SIG-M5 (cell line): ENCODE measurements at places on chromosomes 1 and 21.

GRCh38 chr1:58401991-58402390 is 144.5 kb downstream of the OMA1 start:
- no peak for DNase-seq

- no peak for DNase-seq
These were observed 402.5 kb downstream of the HHAT start for GRCh38 chr1:210731193-210731592.

DNA sequence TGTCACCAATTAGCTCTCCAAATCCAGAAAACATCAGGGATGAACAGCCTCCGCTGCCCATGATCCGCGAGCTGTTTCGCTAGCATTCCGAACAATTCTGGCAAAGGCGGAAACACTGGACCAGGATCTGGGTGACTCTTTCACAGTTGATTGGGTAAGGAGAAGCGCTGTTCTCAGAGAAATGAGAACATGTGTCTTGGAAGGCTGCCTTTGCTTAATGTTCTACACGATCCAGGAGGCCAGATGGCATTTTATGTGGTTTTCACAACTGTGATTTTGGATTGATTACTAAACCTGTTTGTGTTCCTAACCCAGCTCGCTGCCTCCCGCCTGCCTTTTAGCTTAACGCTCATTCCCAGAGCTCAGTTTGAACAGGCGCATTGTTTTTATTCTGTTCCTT is 144.0 kb downstream of the KIF26B start:
- no peak for DNase-seq

GRCh38 chr21:18204931-18205330 is 39.7 kb upstream of the CHODL start:
- DNase-seq: no peak

GRCh38 chr21:31343680-31344480 is at the start of gene TIAM1:
TIAM1 (minus strand) TSS chr21:31344261; CDS start chr21:31266972, 77,289 bp downstream.
- no peak for DNase-seq

GRCh38 chr21:31483146-31483545 is 139.1 kb upstream of the TIAM1 start:
- DNase-seq: no peak

GRCh38 chr1:114263343-114263742 is 109.7 kb upstream of the SYT6 start:
- DNase-seq: no peak

DNA sequence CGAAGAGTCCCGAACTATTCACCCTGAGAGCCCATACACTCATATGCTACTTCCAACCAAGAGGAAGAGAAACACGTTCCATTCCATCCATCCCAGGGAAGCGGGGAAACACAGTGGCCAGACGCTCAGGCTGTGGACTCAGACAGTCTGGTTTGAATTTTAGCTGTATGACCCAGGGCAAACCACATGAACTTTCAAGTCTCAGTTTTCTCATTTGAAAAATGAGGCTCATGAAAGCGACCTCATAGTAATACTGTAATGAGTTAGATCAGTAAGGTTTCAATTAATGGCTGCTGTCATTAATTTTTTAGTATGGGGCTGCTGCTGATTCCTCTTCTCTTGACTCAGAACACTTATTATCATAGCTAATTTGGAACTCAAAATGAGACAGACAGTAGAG is 1.5 kb downstream of the FCRL4 start:
- no peak for DNase-seq

DNA sequence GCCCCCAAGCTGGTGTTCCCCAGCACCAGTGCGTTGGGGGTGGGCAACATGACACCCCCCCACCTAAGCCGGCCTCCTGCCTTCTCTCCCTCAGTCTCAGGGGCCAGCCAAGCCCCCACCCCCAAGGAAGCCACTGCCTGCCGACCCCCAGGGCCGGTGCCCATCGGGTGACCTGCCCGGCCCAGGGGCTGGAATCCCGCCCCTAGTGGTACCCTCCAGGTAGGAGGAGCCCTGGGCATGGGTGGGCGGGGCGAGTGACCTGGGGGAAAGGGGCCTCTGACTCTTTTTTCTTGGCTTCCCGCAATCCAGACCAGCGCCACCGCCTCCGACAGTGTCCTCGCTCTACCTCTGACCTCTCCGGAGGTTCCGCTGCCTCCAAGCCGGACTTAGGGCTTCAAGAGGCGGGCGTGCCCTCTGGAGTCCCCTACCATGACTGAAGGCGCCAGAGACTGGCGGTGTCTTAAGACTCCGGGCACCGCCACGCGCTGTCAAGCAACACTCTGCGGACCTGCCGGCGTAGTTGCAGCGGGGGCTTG is 1.3 kb upstream of the EFNA4 start:
- no peak for DNase-seq

- DNase-seq: no peak
These were observed 34.9 kb downstream of the SIPA1L2 start for GRCh38 chr1:232594768-232595698.

DNA sequence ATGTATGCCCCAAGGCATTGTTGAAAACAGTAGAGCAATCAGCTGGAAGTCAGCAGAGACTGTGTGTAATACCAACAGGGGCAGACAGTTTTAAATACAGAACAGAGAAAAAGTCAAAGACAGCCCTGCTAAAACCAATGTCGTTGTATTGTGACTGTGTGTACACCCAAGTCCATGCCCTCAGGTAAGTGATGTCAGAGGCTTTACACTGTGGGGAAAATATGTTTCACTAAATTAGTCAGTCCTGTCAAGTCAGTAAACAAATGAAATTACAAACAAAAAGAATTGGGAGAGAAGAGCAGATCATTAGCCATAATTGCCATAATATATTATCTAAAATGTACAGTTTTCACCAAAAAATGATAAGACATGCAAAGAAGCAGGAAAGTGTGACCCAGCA is 2.4 kb upstream of the CYP2J2 start:
- DNase-seq: no peak

GRCh38 chr1:199875856-199876255 is 151.7 kb upstream of the NR5A2 start:
- no peak for DNase-seq

- DNase-seq: no peak
These were observed 5.6 kb upstream of the CTPS1 start for GRCh38 chr1:40973912-40974311.

- no peak for DNase-seq
These were observed 459 bp downstream of the CAPZB start for GRCh38 chr1:19484798-19485361.

DNA sequence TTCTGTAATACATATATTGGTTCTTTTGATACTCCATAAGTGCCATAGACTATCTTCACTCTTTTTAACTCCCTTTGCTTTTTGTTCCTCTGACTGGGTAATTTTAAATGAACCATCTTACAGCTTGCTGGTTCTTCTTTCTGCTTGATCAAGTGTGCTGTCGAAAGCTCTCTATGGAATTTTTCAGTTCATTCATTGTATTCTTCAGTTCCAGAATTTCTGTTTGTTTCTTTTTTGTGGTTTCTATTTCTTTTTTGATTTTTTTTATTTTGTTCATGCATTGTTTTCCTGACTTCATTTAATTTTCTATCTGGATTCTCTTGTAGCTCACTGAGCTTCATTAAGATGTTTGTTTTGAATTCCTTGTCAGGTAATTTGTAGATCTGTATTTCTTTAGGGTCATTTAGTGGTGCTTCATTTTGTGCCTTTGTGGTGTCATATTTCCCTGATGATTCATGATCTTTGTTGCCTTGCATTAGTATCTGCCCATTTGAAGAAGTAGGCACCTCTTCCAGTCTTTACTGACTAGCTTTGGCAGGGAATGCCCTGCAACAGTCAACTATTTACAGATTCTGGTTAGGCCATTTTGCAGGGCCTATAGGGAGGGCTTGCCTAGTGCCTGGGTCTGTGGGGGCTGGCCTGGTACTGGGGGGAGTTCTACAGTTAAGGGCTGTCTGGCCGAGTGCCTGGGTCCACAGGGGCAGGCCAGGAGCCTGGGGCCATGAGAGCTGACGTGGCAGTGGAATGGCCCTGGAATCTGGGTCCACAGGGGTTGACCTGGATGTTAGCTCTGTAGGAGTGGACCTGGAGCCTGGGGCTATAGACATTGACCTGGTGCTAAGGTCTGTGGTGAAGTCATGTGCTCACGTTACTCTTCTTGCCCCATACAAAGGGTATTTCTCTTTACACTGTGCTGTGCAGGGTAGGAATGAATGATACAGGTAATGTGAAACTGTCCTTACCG is 89.7 kb downstream of the MAGI3 start:
- no peak for DNase-seq

- DNase-seq: no peak
These were observed 19.3 kb downstream of the OR10R2 start for GRCh38 chr1:158491316-158491715.

DNA sequence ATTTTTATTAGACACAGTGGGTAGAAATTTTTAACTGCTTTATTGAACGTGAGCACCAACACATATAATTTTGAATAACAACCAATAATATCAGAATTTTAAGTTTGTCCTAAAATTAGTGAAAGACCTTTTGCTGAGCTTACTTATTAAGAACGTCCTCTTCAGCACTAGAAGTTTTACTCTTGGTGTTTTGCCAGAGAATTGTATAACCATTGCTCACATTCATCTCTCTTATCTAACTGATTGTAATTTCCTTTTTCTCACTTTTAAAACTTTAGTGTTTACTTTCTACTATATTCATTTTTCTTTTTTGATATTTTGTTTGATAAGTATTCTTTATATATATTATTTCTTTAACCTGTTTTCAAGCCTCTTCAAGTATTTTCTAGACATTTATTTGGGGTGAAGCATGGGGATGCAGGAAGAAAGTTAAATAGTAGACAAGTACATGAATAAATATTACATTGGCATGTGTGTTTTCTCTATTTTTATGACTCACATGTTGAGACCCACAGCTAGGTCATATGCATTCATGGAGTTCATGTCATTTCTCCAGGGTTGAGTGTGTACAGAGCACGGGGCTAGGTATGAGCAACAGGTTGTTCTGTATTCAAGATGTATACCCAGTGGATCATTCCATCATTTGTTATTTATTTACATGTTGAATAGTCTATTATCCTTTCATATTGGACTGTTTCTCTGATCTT is 90.6 kb downstream of the ATP6V1G3 start:
- DNase-seq: no peak

DNA sequence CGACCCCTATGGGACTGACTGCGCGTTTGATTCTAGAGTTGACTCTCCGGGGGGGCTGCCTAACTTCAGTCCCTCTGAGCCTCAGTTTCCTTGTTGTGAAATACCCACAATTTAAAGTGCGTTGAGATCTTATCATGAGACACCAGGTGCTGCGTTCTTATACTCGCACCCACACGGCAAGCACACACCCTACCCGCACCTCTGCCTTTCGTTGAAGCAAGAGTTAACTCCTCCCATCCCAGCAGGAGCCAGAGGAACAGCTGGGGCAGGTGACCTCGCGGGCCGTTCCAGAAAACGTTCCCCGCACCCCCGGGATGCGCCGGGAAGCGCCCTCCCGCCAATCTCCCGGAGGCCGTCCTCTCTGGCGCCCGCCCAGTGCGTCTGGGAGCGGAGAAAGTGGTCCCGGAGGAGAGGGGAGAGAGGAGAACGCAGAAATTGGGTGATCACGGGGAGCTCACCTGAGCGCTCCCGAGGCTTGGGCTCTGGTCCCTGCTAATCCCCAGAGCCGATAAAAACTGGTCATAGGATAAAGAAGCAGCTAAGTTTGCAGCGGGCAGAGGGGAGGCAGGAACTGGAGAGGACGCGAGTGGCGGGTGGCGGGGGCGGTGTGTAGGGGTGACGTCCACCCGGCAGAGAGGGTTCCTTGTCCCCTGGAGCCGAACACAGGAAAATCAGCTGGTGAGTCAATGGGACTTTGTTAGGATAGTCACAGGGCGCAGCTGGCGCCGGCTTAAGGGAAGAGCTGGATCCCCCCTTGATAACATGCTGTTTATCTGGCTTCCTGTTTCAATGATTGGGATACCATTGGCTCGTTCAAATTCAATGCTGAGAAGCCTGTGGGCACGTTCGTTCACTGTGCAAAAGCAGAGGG is 869 bp downstream of the NAV1 start:
- no peak for DNase-seq
